Cerebellar cortex (tissue), 1 donor: ENCODE measurements at places on chromosomes 12 and 14.

GRCh38 chr12:81639196-81639595 is 120.0 kb downstream of the PPFIA2 start:
- no peak for DNase-seq

DNA sequence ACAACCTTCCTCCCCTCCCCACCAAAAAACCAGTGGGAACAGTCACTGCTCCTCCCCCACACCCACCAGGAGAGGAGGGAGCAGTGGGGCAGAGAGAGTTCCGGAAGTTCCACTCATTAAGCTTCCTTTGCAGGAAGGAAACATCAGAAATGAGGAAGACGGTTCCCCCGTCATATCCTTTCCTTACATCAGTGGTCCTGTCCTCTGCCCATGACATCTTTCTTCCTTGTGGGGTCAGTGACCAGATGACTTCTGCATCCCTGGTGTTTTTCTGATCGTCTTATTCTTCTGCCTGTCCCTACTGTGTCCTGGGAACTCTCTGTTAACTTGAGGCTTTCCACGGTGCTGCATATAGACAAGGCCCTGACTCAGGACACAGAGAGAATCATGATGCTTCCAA is 40.8 kb upstream of the SPTLC2 start:
- no peak for DNase-seq

DNA sequence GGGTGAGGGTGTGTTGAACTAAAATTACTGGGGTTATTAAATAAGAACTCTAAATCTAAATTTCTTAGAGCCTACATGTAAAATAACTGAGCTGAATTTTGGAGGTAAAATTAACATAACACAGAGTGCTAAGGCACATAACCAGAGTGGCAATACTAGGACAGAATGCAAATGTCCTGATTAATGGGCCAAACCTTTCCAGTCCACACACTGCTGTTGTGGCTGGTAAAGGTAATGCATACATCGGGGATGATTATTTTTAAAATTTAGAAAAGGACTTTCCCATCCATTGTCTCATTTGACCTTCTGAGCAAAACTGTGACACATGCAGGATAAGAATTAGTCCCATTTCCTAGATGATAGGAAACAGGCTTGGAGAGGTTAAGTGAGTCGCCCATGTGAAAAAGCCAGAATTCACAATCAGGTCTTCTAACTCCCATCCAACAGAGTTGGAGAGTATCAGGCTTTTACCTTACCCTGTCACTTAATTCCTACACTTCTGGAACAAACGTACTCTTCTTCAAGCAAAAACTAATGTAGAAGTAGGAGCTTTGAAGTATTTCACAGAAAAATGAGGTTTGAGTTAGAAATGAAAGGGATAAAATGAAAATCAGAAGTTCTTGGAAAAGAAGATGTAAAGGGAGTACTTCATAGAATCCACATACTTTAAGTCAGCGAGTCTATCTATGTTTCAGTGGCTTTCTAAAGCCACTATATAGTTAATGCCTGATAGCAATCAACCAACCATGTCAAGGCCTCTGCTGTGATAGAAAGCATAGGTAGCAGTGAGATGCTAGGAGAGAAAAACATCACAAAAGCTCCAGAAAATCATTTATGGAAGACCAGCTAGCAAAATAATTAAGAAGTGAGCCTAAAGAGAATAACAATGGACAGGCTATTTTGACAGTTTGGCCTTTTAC is 334.9 kb upstream of the DIO2 start:
- DNase-seq, result no peak

DNA sequence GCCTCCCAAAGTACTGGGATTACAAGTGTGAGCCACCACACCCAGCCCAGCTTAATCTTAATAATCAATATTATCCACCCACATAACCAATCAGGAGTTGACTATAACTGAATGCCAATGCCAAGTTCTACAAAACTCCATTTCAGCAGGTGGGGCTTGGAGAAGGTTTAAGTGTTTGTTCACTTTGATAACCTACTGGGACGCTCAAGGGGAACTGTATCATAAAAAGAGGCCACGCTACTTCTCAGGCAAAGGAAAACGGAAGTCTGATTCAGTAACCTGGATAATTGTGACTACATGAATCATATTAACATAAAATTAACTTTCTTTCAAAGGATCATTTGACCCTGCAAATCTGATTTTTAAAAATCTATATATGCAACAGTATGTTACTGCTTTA is 179.2 kb downstream of the BCAT1 start:
- DNase-seq, result no peak

DNA sequence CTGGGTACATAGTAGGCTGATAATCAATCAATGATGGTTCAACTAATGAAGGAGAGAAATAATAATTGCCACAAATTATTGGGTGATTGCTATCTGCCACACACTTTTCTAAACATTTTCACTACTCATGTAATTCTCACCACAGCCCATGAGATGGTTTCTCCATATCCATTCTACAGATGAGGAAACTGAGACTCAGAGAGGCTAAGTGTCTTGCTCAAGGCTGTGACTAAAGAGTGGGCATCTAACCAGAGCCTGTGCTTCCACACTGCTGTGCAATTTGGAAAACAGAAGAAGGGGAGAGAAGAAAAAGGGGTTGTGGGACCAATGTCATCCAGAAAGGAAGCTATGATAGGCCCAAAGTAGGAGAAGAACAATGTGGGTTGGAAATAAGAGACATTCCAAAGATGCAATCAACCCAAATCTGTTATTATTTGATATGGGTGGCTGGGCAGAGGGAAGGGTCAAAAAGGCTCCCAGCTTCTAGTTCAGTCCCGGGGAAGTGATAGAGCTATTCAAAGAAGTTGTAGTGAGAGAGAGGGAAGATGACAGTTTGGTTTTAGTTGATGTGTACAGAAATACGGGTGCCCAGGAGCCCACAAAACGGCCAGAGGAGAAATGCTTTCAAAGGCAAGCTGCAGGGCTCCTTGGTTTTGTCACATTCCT is 483 bp upstream of the NR1H4 start:
- DNase-seq, result no peak

GRCh38 chr14:20680843-20681347 is 3.5 kb upstream of the RNASE4 start:
- no peak for DNase-seq

- no peak for DNase-seq
Measured at GRCh38 chr12:93970900-93971688, 177.3 kb upstream of the PLXNC1 start.

DNA sequence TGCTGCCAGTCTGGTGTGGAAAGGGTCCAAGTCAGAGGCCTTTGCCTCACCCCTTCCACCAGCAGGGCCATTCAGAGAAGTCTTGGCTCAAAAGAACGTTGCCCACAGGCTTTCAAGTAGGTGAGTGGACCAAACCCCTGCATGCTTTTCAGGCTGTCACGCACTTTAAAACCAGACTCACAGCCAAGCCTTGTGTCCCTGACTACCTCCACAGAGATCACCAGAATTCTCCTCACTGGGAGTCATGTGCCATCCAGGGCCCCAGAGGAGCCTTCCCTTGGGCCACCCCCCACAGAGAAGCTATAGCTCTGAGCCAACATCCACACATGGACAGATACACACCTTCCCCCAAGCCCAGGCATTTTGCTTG is 283.1 kb downstream of the DPF3 start:
- DNase-seq, result no peak

GRCh38 chr12:107435520-107435919 is 250.1 kb upstream of the PWP1 start:
- DNase-seq, result no peak

GRCh38 chr14:88668448-88669116 is 105.7 kb downstream of the ZC3H14 start:
- DNase-seq, result peak; percentile 4

DNA sequence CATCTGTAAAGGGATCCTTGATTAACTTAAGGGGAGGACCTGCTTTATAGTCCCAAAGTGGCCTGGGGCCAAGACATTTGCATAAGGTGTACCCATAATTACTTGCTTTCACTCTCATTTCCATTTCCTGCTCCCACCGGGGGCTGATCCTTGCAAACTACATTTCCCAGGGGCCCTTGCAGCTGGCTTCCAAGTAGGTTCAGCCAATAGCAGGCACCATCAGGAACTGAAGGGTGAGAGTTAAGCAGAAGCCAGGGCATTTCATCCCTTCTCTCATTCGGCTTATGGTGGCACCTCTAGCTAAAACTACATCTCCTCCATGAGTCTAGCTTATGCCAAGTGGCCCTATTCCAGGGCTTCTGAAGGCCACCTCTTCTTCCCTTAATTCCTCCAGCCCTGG is 88.8 kb downstream of the CCDC60 start:
- no peak for DNase-seq
